GDM1 (cell line): ENCODE measurements at places on chromosomes 16 and 17.
A peak's percentile ranks its signal among the peaks of the same experiment; 100 is the strongest.

DNA sequence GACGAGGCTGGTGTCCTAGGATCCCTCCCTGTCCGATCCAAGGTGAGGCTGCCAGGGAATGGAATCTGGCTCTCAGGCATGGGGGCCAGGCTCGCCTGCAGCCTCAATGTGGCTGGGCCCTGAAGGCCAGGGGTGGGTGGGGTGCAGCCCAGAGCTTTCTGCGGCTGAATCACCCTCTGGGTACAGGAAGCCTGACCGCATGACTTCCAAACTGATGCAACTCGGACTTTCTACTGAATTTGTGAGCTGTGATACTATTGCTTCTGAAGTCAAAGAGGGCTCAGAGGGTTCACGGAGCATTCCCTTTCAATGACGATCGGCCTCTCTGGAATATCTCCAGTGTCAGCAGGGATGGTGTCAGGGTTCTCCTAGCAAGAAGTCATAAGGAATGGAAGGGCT lies 123.7 kb downstream of the METRNL start:
- no peak for DNase-seq

DNA sequence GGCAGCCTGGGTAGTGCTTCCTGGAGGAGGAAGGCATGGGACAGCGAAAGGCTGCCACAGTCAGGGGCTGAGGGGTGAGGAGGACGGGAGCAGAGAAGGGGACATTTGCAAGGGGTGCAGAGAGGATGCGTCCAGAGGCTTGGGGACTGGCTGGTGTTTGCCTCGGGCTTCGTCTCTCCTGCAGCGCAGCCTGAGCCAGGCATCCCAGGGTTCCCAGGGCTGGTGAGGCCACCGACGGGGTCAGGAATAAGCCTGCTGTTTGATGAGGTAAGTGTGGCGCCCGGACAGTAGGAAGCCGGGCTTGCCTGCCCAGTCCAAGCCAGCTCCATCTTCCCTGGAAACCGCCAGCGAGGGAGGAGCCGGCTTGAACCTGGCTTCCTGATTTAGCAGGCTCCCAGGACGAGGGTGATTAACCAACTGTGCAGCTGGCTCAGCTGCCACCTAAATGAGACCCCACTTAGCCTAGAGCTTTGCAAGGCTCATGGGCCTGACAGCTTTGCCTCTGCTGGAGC lies 47.8 kb downstream of the PITPNM3 start:
- no peak for DNase-seq

- DNase-seq = no peak
Observed at GRCh38 chr16:9351440-9351839, 260.0 kb downstream of the HAPSTR1 start.

- no peak for DNase-seq
Observed at GRCh38 chr16:65773301-65773874, 593.1 kb upstream of the CDH5 start.

GRCh38 chr16:69179328-69180010 lies 7.5 kb upstream of the SNTB2 start:
- no peak for DNase-seq

- DNase-seq = no peak
Observed at GRCh38 chr16:50393858-50394802, 25.3 kb upstream of the BRD7 start.

DNA sequence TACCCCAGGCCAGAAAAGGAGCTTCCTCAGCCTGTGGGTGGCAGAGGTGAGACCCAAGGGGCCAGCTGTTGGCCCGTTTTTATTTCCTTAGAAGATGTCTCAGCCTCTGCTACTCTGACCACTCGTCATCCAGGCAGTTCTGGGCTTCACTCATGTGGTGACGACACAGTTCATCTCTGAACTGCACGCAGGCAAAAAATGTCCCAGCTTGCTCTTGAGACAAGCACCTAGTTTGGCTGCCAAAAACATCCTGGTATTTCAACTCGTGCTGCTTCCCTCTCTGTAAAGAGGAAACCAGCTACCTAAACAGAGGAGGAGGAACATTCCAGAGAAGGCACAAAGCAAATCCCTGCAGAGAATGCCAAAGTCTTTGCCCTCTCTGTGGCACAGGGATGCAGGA lies 125.7 kb downstream of the XYLT1 start:
- no peak for DNase-seq

GRCh38 chr17:82242698-82242976 lies 13.8 kb downstream of the SLC16A3 start:
- no peak for DNase-seq

GRCh38 chr17:77933777-77934398 lies 24.6 kb upstream of the TNRC6C start:
- no peak for DNase-seq

DNA sequence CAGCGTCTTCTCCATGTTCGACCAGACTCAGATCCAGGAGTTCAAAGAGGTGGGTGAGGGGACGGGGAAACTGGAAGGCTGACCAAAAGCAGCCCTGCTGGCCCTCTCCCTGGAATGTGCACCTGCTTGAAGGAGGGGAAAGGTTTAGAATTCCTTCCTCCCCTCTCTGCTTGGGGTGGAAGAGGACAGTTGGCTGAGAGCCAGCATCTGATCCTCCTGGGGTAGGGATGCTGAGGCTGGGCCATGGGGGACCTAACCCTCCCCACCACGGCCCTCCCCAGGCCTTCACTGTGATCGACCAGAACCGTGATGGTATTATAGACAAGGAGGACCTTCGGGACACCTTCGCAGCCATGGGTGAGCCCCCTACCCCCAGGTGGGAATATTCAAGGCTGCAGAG lies 1.3 kb downstream of the MYL11 start:
- DNase-seq = no peak

DNA sequence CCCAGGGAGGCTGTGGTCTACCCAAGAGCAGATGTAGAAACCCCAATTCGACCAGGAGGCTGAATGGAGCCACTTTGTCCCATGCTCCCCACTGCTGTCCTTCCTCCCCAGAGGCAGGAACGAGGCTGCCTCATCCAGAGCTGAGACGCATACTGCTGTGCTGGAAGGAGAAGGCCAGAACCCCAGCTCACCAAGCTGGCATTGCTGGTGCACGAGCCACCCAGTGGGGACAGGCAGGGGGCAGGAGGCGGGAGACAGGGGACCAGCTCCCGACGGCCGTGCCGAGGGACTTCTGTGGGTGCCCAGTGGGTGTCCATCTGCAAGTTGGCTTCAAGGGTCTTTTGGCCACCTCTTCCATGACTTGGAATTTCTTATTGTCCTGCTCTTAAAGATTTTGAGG lies 66.6 kb downstream of the NTN1 start:
- no peak for DNase-seq

DNA sequence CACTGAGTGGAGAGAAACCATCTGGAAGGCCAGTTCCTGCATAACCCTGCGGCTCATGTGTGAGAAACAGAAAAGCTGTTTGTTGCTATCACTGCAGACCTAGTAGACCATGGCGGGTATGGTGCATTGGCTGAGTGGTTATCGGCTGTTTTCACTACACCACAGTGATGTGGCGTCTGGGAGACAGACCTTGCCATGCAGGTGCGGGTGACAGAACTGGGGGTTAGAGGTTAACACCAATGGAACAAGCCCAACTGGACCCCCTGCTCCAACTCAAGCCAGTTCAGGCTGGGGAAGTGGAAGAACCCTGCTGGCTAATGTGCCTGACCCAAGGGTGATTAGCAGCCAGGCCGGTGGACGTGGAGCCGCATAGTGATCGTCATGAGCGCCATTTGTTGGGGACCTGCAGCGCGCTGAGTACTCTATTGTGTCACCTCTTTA lies 91.9 kb downstream of the IRF8 start:
- DNase-seq = no peak

DNA sequence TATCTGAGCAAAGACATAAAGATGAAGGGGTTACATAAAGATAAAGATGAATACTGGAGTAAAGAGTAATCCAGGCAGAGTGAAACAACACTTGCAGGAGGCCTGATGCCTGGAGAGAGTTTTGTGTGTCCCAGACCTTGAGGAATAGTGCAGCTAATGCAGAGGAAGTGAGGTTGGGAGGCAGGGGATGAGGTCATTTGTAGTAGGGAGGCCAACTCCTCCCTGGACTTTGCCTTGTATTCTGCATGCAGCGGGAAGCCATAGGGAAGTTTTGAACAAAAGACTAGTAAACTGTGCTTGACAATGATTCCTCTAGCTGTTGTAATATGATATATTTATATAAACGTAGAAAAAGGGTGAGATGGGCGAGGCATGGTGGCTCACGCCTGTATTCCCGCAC lies 356.6 kb downstream of the KCNJ2 start:
- no peak for DNase-seq

GRCh38 chr17:9522074-9522473 lies 53.5 kb downstream of the STX8 start:
- DNase-seq = peak; percentile 11

- DNase-seq = no peak
Observed at GRCh38 chr17:78966123-78966813, 13.5 kb downstream of the LGALS3BP start.

- no peak for DNase-seq
Observed at GRCh38 chr17:31690151-31690551, 168.9 kb downstream of the COPRS start.

GRCh38 chr17:69810326-69810965 lies 264.6 kb upstream of the KCNJ16 start:
- no peak for DNase-seq

GRCh38 chr16:11094857-11095565 lies 150.6 kb downstream of the CLEC16A start:
- DNase-seq = no peak

DNA sequence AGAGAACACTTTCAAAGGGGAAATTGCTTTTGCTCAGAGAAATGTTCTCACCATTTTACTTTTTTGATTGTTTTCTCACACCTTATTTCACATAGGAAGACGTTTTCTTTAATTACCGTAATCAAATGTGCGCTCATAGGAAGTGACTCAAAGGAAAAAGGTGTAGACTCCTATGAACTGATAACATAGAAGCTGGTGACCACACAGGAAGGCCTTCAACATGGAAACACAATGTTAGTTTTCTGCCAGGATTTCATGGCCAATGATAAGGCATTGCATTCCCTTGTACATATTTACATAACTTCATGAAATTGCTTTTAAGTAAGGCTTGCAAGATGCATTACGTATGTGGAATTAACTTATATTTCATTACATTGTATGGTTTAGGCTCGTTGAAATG lies 40.9 kb upstream of the KCNJ16 start:
- DNase-seq = no peak

- no peak for DNase-seq
Observed at GRCh38 chr17:56917559-56918296, 3.9 kb upstream of the TRIM25 start.

DNA sequence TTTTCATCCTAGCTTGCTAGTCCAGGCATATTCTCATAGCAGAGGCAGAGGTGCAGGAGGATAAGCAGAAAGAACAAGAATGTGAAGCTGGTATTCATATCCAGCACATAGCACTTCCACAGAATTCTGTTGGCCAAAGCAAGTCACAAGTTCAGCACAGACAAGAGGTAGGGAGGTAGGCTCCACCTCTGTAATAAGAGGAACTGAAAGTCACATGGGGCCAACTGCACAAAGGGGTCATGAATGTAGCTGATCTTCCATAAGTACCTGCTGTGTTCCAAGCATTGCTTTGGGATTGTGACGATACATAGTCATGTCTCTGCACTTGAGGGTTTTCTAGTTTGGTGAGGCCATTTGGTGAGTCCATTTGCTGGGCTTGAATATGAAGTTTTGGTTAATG lies 110.8 kb upstream of the MPHOSPH6 start:
- DNase-seq = no peak

DNA sequence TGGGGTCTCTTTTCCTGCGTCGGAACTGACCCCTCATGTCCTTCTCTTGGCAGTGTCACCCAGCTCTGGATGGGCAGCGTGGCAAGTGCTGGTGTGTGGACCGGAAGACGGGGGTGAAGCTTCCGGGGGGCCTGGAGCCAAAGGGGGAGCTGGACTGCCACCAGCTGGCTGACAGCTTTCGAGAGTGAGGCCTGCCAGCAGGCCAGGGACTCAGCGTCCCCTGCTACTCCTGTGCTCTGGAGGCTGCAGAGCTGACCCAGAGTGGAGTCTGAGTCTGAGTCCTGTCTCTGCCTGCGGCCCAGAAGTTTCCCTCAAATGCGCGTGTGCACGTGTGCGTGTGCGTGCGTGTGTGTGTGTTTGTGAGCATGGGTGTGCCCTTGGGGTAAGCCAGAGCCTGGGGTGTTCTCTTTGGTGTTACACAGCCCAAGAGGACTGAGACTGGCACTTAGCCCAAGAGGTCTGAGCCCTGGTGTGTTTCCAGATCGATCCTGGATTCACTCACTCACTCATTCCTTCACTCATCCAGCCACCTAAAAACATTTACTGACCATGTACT lies 13.2 kb downstream of the IGFBP4 start:
- DNase-seq = no peak

- DNase-seq = no peak
Observed at GRCh38 chr16:27175888-27176287, 27.4 kb upstream of the KDM8 start.

DNA sequence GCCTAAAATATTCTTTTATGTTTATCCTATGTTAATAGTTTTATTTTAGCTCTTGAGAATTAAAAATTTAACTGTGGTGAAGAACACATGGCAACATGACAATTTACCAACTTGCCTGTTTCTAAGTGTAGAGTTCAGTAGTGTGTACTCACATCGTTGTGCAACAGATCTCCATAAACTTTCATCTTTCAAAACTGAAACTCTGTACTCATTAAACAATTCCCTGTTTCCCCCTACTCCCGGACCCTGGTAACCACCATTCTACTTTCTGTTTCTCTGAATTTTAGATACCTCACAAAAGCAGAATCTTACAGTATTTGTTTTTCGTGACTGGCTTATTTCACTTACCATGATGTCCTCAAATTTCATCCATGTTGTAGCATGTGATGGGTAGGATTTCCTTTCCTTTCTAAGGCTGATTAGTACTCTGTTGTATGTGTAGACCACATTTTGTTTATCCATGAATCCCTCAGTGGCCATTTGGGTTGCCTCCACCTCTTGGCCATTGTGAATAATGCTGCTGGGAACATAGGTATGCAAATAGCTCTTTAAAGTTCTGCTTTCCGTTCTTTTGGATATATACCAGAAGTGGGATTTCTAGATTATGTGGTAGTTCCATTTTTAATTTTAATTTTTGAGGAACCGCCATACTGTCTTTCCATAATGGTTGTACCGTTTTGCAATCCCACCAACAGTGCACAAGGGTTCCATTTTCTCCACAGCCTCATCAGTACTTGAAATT lies 17.4 kb downstream of the IST1 start:
- no peak for DNase-seq

GRCh38 chr17:77888242-77889134 lies 70.0 kb upstream of the TNRC6C start:
- no peak for DNase-seq

GRCh38 chr16:48381201-48381600 lies 4.0 kb downstream of the SIAH1 start:
- DNase-seq = no peak

GRCh38 chr17:62679866-62680377 lies 52.5 kb downstream of the MRC2 start:
- no peak for DNase-seq
